ENCODE measurements at places on chromosomes 5 and 9.
A peak's percentile ranks its signal among the peaks of the same experiment; 100 is the strongest.

DNA sequence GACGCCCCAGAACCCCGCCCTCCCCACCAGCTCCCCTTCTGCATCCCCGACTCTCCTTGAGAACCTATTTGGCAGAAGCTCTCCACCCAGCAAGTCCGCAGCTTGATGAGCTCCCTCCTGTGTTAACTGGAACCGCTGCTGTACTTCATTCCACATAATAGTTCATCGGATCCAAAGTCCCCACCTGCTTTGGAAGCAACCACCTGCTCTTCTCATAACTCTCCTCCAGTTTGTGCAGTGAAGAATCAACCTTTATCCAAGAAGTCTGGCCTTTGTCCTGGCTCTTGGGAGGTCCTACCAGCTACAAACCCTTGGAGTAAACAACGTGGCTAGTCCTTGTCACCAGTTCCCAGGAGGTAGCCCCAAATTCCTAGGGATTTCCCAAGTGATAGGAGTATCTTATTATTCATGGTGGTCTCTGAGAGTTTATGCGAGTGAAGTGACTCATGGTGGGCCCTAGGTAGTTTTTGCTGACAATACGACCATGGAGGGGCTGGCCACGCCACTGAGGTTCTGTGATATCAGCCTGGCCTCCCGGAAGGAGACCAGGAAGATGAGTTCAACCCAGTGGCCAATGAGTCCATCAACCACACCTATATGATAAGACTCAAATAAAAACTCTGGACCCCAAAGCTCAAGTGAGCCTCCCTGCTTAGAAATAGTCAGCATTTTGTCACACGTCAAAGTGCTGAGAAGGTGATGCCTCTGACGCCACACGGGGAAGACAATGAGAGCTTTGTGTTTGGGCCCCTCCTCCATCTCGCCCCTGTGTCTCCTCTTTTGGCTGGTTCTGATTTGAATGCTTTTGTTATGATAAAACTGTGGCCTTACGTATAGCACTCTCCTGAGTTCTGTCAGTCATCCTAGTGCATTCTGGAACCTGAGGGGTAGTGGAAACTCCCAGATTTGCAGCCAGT is 3.6 kb upstream of the IL4 start:
- no peak for DNase-seq
- H3K4me1 ChIP-seq, result peaks cover 4% of the 10 kb centered on the region

DNA sequence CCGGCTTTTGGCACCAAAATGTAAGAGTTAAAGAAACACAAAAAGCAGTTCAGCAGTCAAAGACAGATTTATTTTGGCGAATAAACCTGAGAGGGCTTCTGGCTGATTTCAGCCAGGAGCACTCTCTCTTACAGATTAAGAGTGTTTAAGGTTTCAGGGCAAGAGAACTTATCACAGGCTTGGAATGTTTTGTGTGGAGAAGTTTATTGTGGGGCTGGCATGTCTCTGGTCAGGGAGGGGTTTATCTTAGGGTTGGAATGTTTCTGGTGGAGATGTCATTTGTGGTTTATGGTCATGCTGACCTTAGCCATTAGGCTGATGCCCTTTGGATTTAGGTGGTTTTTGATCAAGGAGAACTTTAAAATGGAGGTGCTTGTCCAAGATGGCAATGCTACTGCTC is 622.3 kb upstream of the PTPRD start:
- H3K36me3 ChIP-seq, result no peaks in the 10 kb centered on the region
- H3K27ac ChIP-seq, result no peak overlapping the region
- no peaks in the 10 kb centered on the region for H3K27me3 ChIP-seq

GRCh38 chr5:173764332-173765028 is 123.7 kb upstream of the CPEB4 start:
- H3K36me3 ChIP-seq, result no peaks in the 10 kb centered on the region
- H3K4me1 ChIP-seq, result peaks cover 29% of the 10 kb centered on the region
- no peak overlapping the region for H3K4me3 ChIP-seq
- peak overlapping the region; percentile 84 for H3K27ac ChIP-seq
- H3K27me3 ChIP-seq, result no peaks in the 10 kb centered on the region

DNA sequence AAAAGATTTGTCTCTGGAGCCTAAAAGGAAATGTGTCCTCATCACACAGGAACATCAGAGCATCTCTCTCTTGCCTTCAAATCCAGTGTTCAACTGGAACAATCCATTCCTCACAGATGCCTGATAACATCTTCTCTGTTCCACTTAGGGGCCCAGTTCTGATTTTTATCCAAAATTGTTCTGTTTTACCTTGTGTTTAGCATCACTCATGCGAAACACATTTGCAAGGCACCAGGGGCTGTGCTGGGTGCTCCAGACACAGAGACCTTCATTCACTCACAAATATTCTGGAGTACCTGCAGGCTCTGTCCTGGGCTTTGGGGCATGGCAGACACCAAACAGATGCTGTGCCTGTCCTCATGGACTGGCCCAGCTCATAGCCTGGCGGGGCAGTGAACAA is 13.8 kb downstream of the GABBR2 start:
- no peak for DNase-seq
- H3K27me3 ChIP-seq, result no peaks in the 10 kb centered on the region
- H3K36me3 ChIP-seq, result no peaks in the 10 kb centered on the region

DNA sequence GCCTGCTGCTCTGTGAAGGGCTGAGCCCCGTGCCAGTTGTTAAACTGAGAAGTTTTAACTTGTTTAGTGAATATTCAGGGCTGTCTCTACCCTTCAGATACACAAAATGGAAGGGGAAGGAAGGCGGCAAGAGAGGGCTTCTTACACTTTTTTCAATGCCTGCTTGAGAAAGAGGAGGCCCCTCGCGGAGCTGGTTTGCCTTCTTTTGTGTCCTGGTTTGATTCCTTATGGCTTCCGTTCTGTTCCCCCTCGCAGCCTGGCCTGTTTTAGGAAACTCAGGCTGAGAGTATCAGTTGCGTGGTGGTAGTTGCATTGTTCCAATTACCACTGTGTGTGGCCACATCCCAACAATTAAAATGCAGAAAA is 1.0 kb downstream of the FAM53C start:
- peak overlapping the region; percentile 85 for H3K4me3 ChIP-seq
- DNase-seq, result peak; percentile 31
- H3K27ac ChIP-seq, result peak overlapping the region; percentile 95
- no peaks in the 10 kb centered on the region for H3K27me3 ChIP-seq

DNA sequence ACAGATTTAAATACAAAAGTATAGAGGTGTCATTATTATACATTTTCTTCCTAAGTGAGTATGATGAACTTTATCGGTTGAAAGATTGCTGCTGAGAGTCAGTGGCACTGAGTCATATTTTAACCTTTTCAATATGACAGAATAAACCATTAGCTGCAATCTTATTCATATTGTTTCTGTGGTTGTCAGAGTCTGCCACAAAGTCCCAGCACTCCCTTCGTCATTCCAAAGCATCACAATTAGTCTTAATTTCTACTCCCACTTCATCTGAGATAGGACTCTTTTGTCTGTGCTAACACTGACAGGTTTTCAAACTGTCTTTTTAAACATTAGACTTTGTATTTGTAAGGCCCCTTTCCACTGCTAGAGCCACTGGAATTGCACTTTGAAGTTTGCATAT is 656.9 kb downstream of the MTRR start:
- no peaks in the 10 kb centered on the region for H3K36me3 ChIP-seq
- no peaks in the 10 kb centered on the region for H3K27me3 ChIP-seq
- H3K27ac ChIP-seq, result no peak overlapping the region
- no peak overlapping the region for H3K4me3 ChIP-seq
- DNase-seq, result no peak
